ENCODE measurements at places on chromosomes 4 and X. TPM values are rescaled to one million over a fixed set of nuclear protein-coding genes. Genes with fewer than 3 reads are reported as not detected.

DNA sequence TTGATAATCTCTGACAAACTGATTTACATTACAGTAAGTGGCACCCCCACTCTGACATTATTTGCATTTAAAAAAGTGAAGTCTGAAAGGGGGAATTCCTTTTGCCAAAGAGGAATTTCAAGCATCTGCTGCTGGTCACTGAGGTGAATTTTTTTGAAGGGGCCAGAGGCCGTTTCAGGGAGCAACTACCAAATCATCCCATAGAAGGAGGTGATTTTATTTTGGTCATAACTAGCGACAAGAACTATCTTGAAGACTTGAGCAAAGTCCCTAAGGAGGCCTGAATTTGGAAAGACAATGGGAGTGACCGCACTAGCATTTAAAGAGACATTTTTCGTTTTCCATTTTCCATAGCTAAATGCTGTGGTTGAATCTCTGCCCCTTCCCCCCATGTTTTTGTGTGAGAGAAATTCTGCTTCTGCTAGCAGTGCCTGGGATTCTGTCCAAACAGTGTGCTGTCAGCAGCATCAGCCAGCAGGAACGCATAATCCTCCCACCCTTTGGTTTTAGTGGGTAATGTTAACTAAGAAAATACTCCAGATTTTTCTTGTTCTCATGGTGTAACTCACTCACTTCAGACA, 110.1 kb upstream of the MED14 start:
- no peak for DNase-seq

GRCh38 chrX:9393571-9393970, 71.3 kb upstream of the TBL1X start:
- DNase-seq: no peak

DNA sequence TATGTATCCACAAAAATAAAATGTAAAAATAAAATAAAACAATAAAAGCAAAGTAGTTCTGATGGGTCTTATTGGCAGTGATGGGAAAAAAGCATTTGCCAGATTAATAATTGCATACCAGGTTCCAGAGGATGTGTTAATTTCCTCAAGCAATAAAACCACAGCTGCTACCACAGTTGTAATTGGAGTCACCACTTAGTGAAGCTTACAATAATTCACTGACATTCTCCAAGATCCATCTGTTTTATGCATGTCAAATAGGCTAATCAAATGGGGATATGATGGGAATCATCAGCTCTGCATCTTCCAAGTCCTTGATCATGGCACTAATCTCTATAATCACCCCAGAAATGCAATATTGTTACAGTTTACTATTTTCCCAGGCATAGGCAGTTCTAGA, 123.5 kb upstream of the EMCN start:
- DNase-seq: no peak

SOX3 gene
- 2.4 TPM for total RNA-seq
